ENCODE measurements at places on chromosomes 5 and 9.

DNA sequence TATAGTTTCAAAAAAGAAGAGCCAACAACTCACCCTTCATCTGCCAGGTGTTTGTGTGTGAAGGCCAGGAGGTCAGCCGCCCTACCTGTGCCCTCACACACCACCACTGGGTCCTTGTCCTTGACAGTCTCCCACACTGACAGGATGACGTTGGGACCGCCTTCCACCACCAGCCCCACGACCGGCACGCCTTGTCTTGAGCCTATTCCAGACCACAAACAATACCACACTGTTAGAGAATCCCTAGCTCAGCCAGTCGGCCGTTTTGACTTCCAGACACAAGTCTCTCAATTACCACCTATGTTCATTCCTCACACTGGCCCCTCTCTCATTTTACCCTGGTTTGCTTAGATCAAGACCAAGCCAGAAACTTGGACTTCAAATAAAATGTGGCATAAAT lies 66.1 kb downstream of the TRPM6 start:
- no peak for DNase-seq

DNA sequence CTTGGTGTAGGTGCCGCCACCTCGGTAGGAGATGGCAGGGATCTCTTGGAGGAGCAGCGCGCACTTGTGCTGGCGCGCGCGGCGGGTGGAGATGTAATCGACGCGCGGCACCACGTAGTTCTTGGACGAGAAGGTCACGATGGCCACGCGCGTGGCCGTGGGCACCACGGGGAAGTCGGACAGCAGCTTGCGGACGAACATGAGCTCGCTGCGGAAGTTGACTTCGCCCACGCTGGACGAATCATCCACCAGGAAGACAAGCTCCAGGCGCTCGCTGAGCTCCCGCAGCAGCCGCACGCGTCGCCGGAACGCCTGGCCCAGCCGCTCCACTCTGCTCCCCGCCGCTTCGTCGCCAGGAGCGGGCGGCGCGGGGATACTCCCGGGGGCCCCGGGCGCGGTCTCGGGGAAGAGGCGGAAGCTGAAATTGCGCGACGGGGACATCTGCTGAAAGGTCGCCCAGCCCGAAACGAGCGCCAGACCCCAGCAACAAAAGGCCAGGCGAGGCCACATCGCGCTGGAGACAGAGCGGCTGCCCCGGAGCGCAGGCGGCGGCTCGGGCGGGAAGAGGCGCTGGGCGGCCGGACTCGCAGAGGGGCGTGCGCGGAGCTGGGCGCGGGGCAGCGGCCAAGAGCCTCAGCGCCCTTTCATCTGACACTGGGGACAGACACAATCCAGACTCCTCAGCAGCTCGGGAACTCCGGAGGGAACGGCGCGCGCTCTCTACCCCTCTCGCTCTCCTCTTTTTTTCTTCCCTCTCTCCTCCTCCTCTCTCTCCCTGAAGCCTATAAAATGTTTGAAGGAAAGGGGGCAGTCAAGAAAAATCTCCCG lies at the start of gene SVEP1:
TSS of gene SVEP1 (minus strand) at position 708 of the 828 bp plus-strand sequence. CDS start at position 510, 198 bp downstream.
- no peak for DNase-seq

GRCh38 chr9:115913696-115914095 lies 239.9 kb upstream of the PAPPA start:
- DNase-seq = no peak

- DNase-seq = no peak
Measured at GRCh38 chr9:120710110-120710981, 3.9 kb downstream of the MEGF9 start.

GRCh38 chr5:159510282-159510681 lies 180.0 kb upstream of the IL12B start:
- no peak for DNase-seq

DNA sequence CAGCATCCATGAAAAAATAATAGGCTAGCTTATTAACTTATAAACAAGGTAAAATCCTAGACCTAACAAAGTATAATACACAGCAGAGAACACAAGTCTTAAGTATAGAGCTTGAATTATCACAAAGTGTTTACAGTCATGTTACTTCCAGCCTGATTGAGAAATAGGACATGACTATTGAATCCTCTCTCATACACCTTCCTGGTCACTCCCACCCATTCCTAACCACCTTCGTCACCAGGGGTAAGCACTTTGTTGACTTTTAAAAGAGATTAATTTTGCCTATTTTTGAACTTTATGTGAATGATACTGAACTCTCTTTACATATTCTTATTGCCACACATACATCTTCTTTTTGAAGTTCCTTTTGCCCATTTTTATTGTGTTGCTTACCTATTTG lies 325.8 kb downstream of the PJA2 start:
- DNase-seq = no peak

GRCh38 chr5:169384661-169385060 lies 83.7 kb upstream of the SLIT3 start:
- no peak for DNase-seq

GRCh38 chr9:80679916-80680315 lies 1009.4 kb downstream of the TLE1 start:
- DNase-seq = no peak

GRCh38 chr5:6907320-6907918 lies 194.2 kb downstream of the TENT4A start:
- DNase-seq = no peak

- no peak for DNase-seq
Measured at GRCh38 chr9:123753016-123753415, 176.9 kb downstream of the DENND1A start.

DNA sequence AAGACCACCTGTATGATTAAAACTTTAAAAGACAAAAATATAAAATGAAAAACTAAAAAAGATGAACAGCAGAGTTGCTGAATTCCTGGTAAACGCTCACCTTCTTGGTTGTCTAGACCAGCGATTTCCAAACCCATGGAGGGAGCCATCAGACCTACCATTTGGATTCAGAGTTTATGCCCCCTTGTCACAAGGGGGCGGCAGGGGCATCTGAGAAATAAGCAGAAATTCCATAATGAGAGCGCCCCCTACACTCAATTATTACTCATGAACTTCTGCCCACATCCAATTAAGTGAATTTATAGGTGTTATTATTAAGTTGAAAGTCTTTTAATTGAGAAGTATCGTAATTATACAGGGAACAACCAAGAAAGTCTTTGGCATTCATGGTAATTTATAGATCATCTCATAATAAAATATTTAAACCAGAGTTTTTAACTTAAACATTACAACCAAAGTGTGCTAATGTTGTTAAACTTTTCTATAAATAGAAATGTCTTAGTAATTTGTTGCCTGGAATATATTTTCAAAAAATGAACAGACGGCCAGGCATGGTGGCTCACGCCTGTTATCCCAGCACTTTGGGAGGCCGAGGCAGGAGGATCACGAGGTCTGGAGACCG lies 35.2 kb upstream of the SPATA31C2 start:
- no peak for DNase-seq

DNA sequence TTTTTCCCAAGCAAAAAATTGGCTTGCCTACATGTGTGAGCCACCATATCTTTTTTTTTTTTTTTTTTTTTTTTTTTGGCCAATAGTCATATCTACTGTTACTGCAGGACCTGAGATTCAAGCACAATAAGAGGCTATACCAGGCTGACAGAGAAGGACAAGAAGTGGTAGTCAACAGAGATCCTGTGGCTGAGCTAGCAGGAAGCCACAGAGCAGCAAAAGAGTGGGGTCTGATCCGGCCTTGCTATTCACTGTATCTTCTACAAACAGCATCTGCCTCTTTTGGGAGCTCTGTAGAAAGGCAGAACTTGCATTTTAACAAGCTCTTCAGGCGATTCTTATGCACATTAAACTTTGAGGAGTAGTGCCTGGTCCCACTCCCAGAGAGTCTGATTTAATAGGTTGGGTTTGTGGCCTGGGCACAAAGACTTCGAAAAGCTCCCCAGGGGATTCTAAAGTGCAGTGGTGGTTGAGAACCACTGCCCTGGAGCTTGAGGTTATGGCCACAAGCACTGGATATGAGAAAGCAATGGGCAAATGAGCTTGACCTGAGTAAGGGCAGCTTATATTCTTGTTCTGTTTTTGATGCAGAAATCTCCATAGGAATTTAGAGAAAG lies 162.8 kb downstream of the PIK3R1 start:
- DNase-seq = no peak

DNA sequence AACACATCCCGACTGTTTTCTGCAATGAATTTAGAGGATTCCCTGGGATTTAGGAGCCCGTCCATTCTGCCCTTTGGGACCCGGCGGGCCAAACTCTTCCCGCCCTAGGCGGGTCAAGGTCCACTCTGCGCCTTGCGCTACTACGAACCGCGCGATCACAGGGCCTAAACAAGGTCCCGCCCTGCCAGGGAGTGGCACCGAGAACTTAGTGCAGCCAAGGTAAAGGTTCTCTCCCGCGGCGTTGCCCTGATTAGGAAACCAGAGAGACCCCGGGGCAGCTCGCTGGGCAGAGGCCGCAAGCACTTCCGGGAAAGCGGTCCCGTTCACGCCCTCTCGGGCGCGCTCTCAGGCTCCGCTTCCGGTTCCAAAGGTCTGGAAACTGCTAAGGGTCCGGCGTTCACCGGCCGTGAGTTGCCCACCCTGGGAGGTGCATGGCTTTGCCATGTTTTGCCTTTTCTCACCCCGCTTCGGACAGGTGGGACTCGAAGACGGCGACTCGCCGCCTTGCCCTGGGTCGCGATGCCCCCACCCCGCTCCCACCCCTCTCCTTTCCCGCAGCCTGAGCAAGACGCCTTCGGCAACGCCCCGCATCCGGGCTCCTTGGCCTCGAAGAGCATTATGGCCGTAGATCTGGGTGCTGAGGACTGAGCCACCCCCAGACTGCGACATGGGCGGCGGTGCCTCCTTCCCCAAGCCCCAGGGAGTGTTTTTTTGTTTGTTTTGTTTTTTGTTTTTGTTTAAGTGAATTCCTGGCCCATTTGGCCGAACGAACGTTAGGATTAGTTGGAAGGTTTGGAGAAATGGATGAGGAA lies 23.4 kb downstream of the HNRNPK start:
- peak; percentile 20 for DNase-seq

GRCh38 chr5:62627121-62627520 lies 48.5 kb downstream of the LRRC70 start:
- no peak for DNase-seq

GRCh38 chr5:113052041-113052795 lies 75.6 kb downstream of the DCP2 start:
- DNase-seq = no peak

- no peak for DNase-seq
Measured at GRCh38 chr9:107178293-107178692, 104.8 kb upstream of the RAD23B start.

DNA sequence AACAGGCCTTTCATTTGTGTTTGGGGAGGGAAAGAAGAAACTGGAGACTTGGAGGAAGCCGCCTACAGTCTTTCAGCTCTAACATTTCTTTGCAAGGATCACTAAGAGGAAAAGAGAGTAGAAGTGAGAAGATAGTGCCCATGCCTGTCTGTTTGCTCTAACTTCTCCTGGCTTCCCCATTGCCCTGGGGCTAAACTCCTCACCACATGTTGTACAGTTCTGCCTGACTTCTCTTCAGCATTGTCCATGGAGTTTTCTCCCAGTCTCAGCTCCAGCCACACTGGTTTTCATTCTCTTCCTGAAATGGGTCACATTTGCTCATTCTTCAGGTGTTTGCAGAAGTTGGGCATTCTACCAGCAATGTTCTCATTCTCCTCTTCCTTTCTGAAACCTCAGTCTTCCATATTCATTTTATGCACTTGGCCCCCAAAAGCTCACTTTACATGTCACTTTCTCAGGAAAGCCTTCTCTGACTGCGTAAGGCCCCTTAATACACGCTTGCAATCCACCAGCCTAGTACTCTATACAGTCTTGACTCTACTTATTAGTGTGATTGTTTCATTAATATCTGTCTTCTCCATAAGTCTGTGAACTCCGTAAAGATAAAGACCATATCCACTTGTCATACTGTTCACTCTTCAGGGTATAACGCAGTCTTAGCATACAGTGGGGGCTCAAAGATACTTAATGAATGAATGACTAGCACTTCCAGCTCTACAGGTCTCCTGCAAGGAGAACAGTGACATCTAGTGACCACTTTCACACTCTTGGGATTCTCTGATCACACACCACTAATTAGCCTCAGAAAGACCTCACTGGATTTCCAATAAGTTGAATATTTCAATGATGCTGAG lies 40.2 kb upstream of the TRIM32 start:
- no peak for DNase-seq

DNA sequence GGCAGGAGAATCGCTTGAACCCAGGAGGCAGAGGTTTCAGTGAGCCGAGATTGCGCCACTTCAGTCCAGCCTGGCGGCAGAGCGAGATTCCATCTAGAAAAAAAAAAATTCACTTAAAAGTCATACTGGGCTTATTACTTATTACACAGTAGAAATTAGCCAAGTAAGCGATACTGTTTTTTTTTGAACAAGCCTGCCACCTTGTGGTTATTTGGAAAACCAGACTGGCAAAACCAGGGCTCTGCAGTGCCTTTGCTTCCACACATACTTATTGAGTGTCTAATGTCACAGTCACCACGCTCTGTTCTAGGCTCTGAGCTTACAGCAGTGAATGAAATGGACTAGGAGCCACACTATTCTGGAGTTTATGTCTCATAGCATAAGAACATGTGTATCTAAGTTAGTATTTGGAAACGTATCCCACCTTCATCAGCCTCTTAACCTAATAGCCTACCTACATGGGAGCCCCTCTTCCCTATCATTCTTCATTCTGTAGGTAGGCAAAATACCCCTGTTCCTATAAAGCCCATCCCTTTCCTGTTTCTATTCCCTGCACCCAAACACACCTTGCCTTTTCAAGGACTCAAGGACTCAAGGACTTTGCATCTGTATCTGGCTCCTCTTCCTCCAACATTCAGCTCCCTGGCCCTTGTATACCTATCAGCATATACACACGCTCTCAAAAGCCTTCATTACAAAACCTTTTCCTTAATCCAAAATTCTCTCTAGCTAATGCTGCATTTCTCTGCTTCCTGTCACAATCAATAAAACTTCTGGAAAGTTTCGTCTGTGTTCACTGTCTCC lies 13.9 kb upstream of the BASP1 start:
- no peak for DNase-seq

DNA sequence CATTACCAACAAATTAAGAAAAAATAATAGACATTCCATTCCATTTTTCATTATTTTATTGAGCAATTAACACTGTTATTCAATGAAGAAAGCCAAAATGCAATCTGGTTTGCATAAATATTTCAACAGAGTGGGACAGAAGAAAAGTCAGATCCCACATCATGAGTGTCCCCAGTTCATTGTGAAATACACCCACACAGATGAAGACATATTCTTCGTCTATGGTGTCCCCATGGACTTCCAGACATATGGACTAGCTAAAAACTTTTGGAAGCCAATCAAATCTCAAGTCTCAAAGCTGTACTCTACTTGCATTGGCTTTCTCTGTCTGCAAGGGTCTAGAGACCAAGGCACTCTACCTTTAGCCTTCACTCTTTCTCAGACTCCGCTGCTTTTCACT lies 194.3 kb downstream of the SEMA5A start:
- no peak for DNase-seq

- DNase-seq = no peak
Measured at GRCh38 chr5:154509784-154510555, 31.9 kb upstream of the HAND1 start.

DNA sequence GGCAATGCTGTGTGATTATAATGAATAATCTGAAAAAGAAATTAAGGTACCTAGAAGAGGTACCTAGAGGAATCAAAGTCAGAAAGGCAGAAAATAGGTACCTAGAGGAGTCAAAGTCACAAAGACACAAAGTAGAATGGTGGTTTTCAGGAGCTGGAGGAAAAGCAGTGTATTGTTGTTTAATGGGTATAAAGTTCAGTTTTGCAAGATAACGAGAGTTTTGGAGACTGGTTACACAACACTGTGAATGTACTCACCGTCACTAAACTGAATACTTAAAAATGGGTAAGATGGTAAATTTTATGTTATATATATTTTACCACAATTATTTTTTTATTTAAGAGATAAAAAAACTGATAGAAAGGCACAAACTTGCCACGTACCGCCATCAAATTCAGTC lies 57.0 kb downstream of the FBXL17 start:
- DNase-seq = no peak
